ENCODE measurements at places on chromosomes 12 and 14. TPM values are rescaled to one million over a fixed set of nuclear protein-coding genes. Genes with fewer than 3 reads are reported as not detected.

GRCh38 chr14:72594099-72594901, 299.6 kb downstream of the DPF3 start:
- no peak for DNase-seq

The ADIPOR2 gene
- total RNA-seq = 36.7 TPM

DNA sequence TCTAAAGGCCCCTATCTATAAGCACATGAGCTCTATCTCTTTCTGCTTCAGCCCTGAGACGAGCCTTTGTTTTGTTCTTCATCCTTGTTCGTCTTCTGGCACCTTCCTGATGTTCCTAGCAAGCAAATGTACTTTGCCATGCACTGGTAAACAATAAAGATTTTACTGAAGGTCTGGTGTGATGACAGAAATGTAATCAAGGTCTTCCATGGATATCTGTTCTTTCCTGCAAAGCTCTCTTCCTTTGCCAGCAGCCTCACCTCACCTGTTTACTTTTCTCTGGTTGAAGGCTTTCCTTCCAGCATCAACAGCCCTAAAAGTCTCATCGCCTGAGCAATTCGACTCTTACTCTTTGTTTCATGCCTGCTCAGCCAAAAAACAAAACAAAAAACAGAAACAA, 330.3 kb downstream of the PCNX1 start:
- no peak for DNase-seq

DNA sequence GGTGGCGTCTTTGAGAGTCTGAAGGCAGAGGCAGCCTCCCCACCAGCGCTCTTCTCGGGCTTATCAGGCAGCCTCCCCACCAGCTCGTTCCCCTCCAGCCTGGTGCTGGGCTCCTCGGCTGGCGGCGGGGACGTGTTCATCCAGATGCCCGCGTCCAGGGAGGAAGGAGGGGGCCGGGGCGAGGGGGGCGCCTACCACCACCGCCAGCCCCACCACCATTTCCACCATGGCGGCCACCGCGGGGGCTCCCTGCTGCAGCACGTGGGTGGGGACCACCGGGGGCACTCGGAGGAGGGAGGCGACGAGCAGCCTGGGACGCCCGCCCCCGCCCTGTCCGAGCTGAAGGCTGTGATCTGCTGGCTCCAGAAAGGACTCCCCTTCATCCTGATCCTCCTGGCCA, 11.8 kb downstream of the RNFT2 start:
- no peak for DNase-seq

DNA sequence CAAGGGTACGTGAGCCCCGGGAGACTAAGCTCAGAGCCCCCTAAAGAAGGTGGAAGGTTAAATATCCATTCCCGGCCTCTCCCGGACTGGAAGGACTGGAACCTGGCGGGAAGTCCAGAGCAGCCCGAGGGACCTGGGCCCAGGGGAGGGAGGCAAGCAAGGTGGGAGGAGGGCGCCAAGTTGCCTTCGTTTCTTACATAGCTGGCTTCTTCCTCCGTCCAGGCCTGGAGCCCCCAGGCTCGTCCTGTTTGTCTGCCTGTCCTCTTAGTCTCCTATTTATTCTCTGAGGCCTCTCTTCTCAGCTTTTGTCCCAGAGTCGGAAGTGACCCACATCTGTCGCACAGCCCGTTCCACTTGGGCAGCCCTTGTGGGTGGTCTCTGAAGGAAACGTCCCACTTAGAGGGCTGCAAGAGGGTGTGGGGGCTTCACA, 745 bp downstream of the PCK2 start:
- no peak for DNase-seq

DNA sequence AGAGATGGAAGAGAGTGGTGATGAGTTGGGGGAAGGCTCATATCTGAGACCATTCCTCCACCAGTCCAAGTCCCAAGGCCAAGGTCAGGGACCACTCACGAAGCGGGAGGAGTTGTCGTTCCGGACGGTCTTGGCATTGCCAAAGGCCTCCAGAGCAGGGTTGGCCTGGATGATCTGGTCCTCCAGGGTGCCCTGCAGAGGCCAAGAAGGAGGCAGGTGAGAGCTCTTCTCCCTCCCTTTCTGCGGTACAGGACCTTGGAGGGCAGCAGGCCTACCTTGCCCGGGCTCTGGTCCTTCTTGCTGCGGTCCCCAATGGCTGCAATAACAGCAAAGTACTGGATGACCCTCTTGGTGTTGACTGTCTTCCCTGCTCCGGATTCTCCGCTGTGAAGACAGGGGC, 4.0 kb downstream of the MYH7 start:
- DNase-seq = peak; percentile 19

The ADAMTS20 gene
- not detected for total RNA-seq

The WSCD2 gene
- 0.46 TPM for total RNA-seq

- DNase-seq = no peak
Observed at GRCh38 chr12:53413485-53414204, 10.0 kb upstream of the AMHR2 start.

- no peak for DNase-seq
Observed at GRCh38 chr12:46573347-46573658, 200.7 kb upstream of the SLC38A2 start.

DNA sequence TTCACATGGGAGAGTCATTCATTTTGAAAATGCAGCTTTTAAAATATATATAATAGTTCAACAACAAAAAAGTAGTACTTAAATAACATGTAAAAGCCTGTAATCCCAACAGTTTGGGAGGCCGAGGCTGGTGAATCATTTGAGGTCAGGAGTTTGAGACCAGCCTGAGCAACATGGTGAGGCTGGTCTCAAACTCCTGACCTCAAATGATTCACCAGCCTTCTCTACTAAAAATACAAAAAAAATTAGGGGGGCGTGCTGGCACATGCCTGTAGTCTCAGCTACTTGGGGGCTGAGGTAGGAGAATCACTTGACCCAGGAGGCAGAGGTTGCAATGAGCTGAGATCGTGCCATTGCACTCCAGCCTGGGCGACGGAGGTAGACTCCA, 256.3 kb upstream of the RGS6 start:
- no peak for DNase-seq

GRCh38 chr14:94282991-94283723, 9.9 kb downstream of the SERPINA10 start:
- no peak for DNase-seq

DNA sequence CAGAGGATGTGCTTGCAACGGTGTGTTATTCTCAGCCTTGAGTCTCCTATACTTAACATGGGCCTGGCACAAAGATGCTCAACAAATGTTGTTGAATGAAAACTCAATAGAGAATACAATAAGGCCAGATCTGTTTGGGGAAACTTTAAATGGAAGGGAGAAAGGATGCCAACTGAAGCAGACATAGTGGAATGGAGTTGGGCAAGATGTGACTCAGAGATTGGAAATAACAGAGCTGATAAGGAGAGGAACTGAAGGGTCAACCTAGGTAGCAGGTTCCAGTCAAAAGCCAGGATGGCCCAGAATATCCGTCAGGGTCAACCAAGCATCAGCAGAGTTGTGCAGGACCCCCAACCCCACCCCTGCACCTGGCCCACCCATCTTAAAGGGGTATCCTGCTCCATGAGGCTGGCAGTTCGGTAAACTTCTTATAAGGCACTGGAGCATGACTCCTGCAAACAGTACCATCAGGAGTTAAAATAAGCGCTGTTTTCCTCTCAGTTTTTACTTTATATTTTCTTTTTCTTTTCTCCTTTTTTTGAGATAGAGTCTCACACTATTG, 1.1 kb upstream of the BCDIN3D start:
- no peak for DNase-seq

The PKP2 gene
- total RNA-seq = 368 TPM

- DNase-seq = no peak
Observed at GRCh38 chr12:49609875-49610154, 4.4 kb upstream of the FAM186B start.

The GLT1D1 gene
- 1.5 TPM for total RNA-seq

GRCh38 chr12:102769323-102769916, 147.6 kb downstream of the PAH start:
- DNase-seq = peak; percentile 64

DNA sequence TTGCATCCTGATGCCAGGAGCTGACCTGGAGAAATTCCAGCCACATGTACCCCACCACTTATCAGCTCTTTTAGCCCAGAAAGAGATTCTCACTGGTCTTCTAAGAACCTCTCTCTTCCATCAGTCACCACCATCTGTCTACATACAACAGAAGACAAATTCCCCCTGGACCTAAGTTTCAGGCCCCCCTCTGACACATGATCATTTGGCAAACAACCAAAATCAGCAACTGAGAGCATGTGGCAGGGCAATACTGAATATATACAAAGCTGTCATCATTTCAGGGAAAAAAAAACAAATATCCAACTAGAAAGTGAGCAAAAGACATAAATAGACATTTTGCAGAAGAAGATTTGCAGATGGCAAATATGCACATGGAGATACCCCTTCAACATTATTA, 180.2 kb downstream of the FOXN3 start:
- no peak for DNase-seq

The DDX11 gene
- total RNA-seq = 2.9 TPM

The MORN3 gene
- total RNA-seq = not detected

DNA sequence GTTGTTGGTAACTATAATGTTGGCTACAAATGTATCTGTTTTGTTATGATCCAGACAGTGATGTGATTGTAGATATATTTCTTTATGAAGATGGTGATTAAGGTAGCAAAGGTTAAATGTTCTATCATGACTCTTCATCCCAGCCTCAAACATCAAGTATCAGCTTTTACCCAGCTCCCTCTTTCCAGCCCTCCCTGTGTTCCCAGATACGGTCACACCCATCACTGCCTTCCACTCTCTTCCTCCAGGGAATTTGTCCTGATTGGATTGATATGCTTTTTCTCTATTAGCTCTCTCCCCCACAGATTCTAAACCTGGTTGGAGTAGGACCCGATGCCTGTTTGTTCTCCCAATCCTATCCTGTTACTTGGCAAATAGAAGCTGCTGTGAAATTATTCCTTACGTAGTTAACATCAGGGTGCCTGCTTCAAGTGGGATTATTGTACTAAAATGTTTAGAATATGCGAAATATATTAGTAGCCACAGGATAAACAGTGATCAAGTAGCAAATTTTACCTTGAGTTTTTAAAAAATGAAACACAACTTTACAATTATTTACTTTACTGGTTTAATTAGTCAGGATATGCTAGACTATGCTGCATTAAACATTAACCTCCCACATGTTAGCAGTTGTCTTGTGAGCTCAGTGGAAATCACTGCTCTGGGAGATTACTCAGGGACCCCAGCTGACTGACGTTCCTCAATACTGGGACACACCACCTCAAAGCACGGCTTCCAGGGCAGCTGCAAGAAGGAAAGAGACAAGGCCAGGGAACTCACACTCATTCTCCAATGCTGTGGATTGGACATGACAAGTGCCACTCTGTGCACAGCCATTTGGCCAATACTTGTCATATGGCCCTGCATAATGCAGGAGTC, 165.3 kb downstream of the ALX1 start:
- no peak for DNase-seq

GRCh38 chr14:23159532-23159931, 23.9 kb downstream of the SLC7A8 start:
- no peak for DNase-seq

GRCh38 chr12:101746196-101746595, 6.9 kb upstream of the SYCP3 start:
- DNase-seq = no peak

The SH2B3 gene
- 71.7 TPM for total RNA-seq

- no peak for DNase-seq
Observed at GRCh38 chr12:82959821-82960220, 273.1 kb downstream of the TMTC2 start.

GRCh38 chr12:50727466-50727865, 36.4 kb upstream of the ATF1 start:
- DNase-seq = no peak

DNA sequence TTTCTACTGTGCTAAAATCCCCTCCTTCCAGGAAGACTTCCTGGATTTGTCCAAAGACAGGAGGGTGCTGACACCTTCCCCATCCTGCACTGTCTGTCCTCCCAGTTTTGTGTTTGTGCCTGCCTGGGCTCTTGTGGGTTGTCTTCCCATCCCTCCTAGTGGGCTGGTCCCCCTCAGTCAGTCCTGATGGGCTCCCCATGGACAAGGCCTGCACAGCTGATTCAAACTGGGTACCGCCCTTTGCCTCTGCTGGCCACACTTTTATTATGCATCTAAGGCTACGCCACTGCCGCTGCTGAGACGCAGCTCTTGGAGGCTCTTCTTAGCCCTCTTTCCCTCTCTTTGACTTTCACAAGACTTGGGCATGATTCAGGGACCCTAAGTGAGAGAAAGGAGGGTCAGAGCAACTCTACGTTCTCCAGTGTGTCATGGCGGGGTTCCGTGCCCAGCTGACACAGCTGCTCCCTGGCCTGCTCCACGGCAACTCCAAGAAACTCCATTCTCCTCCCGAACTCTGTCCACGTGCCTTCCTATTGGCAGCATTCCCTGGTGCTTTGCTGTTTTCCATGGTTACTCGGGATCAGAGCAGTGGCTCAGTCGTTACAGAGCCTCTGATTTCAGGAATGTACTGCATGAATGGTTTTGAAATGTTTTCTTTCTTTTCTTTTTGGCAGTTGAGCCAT, 3.8 kb upstream of the KRT85 start:
- DNase-seq = no peak

- peak; percentile 67 for DNase-seq
Observed at GRCh38 chr12:5567016-5567725, 135.3 kb downstream of the NTF3 start.

- no peak for DNase-seq
Observed at GRCh38 chr14:91854327-91854934, 12.9 kb downstream of the TC2N start.

DNA sequence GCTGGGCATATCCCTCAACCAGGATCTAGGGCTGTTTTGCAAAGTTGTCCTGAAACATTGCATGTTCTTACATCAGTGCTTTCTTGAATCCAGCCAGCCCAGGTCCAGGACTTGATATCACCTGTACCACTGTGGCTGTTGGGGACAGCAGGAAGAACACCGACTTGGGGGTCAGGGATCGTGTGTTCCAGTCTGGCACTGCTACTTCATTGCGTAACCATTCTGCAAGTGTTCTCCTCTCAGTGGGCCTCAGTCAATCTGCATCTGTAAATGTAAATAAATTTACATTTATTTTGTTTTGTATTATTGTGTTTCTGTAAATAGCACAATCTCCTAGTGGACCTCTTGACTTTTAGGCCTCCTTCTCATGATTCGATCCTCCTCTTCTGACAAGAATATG, 167.3 kb downstream of the SUDS3 start:
- no peak for DNase-seq

- DNase-seq = no peak
Observed at GRCh38 chr14:89304972-89305703, 111.9 kb downstream of the FOXN3 start.

- DNase-seq = no peak
Observed at GRCh38 chr12:14479004-14479403, 88.7 kb downstream of the PLBD1 start.

The FAIM2 gene
- 0.33 TPM for total RNA-seq

DNA sequence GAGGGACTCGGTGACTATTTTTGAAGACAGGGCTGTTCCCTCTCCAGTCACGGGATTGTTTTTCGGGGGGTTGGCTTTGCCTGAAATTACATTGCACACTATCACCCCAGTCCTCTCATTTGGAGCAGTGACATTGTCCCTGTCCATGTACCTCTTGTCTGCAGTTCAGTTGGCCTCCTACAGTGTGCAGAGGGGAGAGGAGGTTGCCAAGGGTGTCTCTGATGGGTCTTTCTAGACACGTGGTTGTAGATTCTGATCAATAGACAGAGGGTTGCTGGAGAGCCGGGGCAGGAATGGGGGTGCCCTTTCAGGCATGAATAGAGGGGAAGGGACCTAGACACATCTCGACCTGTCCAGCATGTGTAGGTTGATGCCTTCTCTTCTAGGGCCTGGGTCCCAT, 1.2 kb downstream of the TMEM120B start:
- DNase-seq = no peak

GRCh38 chr14:50677527-50678063, 9.5 kb upstream of the SAV1 start:
- DNase-seq = no peak

GRCh38 chr12:59023861-59024424, 103.6 kb upstream of the LRIG3 start:
- no peak for DNase-seq

All from heart left ventricle (tissue), 16 donors.